Activated CD4-positive, alpha-beta T cell treated with anti-CD3 and anti-CD28 coated beads for 48 hours (primary cell): ENCODE measurements at places on chromosomes 16 and 17.
A peak's percentile ranks its signal among the peaks of the same experiment; 100 is the strongest.

GRCh38 chr16:65044873-65045272, 77.0 kb downstream of the CDH11 start:
- no peak for DNase-seq

- peak; percentile 77 for DNase-seq
Observed at GRCh38 chr16:66588981-66589713, 9.9 kb downstream of the CMTM2 start.

GRCh38 chr17:72906306-72906705, 186.2 kb downstream of the SLC39A11 start:
- DNase-seq, result no peak

DNA sequence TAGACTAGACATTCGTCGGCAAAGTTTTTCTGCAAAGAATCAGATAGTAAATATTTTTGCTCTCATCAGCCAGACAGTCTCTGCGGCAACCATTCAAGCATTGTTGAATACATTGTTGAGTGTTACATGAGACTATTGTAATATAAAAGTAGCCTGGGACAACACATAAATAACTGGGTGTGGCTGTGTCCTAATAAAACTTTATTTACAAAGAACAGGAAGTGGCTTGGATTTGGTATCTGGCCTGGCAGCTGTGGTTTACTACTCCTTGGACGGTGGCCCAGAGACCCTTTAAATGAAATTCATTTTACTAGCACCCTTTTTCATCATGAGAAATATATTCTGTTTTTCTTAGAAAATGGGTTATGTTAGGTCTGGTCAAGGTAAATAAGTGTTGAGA, 297.2 kb downstream of the WWOX start:
- no peak for DNase-seq
